ENCODE measurements at places on chromosomes 5 and 9.
A peak's percentile ranks its signal among the peaks of the same experiment; 100 is the strongest.

- DNase-seq = no peak
Measured at GRCh38 chr5:126718236-126718868, 58.6 kb upstream of the LMNB1 start.

- no peak for DNase-seq
Measured at GRCh38 chr5:35826554-35826953, 30.1 kb upstream of the IL7R start.

GRCh38 chr5:41347569-41347968 lies 134.2 kb upstream of the C6 start:
- DNase-seq = no peak

- no peak for DNase-seq
Measured at GRCh38 chr9:1014640-1015039, 35.5 kb upstream of the DMRT2 start.

GRCh38 chr5:154278186-154278585 lies 87.7 kb downstream of the GALNT10 start:
- DNase-seq = no peak

- no peak for DNase-seq
Measured at GRCh38 chr5:127589309-127590030, 59.4 kb upstream of the CTXN3 start.

GRCh38 chr5:137186759-137187461 lies 312.2 kb downstream of the SPOCK1 start:
- no peak for DNase-seq

GRCh38 chr5:109654455-109654854 lies 35.3 kb upstream of the MAN2A1 start:
- DNase-seq = no peak

DNA sequence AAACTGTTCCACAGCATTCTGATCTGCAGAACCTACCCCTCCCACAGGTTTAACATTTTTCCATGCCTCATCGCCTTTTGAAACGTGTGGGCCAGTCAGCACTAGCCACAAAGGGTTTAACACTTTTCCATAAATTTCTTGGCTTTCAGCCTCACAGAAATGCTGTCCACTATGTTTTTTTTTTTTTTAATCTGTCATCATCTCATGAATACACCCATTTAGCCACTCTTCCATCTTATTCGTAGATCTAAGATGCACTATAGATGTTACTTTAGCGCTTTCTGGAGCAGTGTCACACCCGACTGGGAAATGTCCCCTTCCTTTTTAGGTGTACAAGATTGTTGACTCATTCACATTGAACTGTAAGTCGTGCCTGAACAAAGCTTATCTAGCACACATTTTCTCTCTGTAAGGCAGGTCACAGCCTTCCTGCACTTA lies 62.3 kb downstream of the GCNT1 start:
- DNase-seq = no peak

DNA sequence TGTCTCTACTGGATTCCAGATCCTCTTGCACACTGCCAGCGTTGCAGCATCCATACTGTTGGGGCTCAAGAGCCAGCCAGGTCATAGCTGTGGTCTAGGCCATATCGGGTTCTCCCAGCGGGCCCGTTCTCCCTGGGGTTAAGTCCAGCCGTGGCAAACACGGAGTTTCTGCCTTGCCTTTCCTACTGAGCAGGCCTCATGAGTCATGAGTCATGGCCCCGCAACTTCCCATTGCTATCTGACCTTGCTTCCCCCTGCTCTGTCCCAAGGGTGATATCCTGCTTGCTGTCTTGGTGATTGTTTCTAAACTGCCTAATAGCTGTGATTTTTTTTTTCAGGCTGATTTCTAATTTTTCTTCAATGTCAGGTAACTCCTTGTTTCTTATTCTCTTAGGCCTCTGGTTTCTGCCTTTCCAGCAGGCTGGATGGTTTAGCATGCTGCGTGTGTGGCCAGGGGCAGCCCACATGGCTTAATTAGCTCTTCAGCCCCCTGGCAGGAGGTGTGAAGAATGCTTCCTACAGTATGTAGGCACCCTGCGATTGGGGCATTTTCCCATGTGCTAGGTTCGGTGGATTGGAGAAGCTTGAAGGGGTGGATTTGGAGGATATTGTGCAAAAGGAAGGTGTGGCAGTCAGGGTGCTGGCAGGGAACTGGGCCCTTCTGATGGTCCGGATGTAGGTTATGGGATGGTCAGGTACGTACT lies 18.7 kb downstream of the DAPK1 start:
- DNase-seq = no peak

DNA sequence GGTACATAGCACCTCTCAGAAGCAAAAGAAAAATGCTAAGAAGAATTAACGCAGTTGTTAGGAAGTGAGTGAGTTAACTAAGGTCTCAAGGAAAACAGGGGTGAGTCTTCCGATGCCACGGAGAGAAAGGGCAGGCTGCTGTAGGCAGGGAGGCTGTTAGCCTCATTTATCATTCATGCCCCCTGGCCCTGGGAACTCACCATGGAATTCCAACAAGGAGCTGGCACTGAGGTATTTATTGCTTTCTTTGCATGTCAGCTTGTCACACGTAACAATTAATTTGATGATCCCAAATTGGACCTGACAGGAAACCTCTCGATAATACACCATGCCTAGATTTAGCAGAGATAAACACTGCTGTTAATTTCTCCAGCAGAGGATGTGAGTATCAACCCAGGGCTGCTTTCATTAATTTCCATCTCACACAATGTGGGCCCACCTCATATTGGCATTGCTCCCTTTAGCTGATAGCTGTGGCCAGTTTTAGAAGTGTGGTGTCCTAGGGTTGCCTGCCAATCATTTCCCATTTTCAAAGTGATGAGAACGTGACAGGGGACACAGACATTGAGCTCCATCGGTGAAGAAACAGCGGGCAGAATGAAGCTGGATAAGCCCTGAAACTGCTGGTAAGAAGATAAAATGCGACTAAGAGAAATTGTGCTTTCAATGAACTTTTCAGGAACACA lies 45.3 kb downstream of the DAP start:
- no peak for DNase-seq

DNA sequence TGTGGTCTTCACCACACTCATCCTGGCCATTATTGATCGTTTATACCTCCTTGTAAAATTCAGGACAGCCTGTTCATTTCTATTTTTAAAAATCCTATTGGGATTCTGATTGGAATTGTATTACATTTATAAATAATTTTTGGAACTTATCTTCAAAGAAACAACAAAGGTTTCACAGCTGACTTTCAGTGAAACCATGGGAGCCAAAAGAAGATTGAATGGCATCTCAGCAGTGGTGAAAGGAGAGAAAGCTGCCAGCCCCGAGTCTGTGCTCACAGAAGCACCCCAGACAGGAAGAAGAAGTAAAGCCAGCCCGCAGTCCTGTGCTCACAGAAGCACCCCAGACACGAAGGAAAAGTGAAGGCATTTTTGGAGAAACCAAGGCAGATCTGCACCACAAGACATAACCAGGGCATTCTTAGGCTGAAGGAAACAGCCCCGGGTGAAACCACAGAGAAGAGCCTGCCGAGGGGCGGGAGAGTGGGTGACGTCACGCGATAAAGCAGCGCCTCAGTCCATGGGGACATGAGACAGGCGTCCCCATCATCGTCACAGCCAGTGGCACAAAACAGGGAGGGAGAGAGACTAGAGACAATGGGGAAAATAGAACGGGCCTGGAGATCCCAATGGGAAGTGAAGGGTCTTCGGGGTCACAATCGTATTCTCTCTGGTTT lies 42.5 kb upstream of the SLC9A3 start:
- DNase-seq = no peak

DNA sequence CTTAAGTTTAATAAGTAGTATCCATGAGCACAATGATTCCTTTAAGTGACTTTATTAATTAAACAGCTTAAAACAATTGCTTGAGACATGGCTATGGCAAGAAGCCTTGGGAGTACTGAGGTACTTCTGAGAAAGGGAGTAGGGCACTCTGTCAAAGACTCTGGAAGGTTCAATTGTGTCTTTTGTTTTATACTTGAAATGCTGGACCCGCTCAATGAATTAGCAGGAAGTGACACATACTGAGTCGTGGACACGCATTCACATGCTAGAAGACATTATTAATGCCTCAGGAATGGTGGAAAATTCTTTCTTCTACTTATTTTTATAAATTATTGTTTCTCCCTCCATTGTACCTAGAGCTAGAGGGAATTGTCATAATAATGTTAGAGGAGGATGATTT lies 347.3 kb upstream of the ZNF608 start:
- no peak for DNase-seq

- DNase-seq = no peak
Measured at GRCh38 chr5:124746916-124747790, 714 bp upstream of the ZNF608 start.

GRCh38 chr5:154367101-154367500 lies 78.7 kb upstream of the SAP30L start:
- no peak for DNase-seq

- no peak for DNase-seq
Measured at GRCh38 chr9:100030548-100030947, 68.3 kb downstream of the ERP44 start.

DNA sequence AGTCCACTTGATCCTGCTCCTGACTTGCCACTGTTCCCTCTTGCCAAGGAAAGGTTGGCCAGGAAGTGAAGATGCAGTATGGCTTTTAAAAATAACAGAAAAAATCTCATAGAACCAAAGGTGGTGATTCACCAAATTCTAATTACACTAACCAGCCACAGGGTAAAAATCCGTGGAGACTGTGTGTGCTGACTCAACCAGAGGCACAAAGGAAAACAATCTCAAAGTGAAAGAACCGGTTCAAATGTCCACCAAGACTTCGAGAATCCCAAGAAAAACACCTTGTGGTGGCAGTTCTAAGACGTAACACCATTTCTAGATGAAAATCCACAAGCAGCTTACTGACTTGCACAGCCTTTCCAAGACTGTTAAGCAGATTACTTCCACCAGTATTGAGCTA lies 279.1 kb downstream of the TLE1 start:
- no peak for DNase-seq

DNA sequence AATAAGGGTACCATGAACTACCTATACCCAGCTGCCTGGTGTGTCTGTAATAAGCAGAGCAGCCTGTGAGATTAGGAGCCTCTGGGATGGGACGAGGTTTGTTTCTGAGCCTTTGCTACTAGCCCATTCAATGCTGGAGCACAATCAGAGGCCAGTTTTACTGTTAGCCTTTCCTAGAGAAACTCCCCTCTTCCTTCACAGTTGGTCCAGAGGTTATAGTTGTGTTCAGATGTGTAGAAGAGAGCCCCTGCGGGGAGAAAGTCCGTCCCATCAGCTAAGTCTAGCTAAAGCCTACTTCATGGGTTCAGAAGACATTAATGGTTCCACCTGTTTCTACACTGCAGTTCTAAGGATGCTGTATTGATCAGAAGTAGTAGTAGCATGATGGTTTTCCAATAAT lies 16.8 kb downstream of the NUP214 start:
- no peak for DNase-seq

DNA sequence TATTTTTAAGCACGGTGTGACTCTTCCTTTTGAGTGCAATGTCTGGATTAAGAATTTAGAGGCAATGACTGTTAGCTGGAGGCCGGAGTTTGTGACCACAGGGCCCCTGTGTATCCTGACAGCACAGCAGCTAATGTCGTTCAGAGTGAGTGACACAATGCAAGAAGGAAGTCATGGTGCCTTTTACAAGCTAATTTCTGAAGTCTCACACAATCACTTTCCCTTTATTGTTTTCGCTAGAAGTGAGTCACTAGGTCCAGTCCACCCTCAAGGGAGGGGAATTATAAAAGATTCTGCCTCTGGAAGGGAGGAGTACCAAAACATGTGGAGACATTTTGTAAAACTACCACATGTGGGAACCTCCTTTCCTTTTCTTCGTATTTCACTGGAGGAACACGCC lies 185.5 kb upstream of the FGF10 start:
- no peak for DNase-seq

- DNase-seq = peak; percentile 95
Measured at GRCh38 chr5:150412319-150413175, at the start of gene CD74. TSS of gene CD74 (minus strand) at chr5:150412910. CDS start at chr5:150412749, 161 bp downstream.

DNA sequence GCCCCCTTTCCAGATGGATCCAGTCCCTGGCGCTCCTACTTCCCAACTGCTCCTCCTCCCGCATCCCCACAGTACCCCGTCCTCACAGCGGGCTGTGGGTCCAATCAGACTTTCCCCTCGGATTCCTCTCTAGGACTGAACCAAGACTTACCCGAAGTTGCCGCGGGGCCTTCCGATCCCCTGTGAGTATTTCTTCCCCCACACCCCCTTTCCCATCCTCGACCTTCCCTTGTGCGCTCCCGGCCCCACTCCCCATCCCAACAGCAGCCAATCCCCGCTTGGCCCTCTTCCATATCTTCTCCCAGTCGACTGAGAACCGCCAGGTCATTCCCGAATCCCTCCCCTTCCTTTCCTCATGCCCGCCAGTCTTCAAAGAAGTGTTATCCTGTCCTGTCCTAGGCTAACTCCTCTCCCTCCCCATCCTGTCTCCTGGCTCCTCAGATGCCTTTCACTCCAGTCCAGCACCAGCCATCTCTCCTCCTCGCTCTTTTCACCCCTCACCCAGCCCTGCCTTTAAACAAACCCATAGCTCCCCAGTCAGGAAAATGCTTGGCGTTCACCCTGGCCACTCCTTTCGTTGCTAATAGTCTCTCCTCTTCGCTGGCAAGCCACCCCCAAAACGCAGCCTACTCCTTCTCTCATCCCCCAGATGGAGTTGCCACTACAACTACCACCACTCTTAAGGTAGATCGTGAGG lies 646 bp downstream of the SWI5 start:
- no peak for DNase-seq

DNA sequence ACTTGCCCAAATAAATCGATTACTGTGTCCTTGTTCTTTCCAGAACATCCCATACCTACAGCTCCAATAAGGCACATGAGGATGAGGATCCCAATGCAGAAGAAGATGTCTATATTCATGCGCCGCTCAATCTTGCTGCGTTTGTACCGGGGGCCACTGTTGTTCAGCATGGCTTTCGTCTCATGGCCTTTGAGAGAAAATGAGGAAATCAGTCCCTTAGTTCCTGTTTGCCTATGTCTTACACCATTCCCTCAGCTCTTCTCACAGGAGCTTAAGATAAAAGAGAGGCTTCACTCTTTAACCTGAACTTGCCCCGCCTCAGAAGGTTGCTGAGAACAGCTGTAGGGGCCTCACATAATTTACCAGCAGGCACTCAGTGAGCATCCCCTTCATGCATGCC lies 211.6 kb downstream of the ATP10B start:
- no peak for DNase-seq

GRCh38 chr9:4558371-4558998 lies 68.2 kb downstream of the SLC1A1 start:
- DNase-seq = no peak

- DNase-seq = no peak
Measured at GRCh38 chr5:7638456-7638855, 212.5 kb downstream of the CFAP90 start.

DNA sequence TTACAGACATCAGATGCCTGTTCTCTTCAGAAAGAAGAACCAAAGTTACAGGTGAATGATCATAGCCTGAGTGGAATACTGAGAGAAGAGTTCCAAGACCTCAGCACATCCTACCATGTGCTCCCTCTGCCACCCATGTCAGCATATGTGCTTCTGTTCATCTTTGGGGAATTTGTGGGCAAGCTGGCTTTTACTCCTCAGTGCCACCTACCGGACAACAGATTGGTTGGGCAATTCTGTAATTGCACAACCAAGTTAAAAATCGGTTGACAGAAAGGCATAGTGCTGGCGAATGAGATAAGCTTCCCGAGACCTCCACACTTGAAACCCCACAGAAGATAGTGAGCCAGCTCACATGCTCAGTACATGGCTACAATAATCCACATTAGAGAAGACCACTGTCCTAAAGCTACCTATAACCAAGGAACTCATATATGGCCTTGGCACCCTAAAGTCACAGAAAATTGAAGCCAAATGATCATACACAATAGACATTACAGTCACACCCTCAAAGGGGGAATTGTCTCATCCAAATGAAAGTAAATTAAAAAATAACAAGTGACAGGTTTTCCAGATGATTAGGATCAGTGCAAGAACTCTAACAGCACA lies 1238.0 kb upstream of the NUDT12 start:
- no peak for DNase-seq

All from central memory CD4-positive, alpha-beta T cell (primary cell).